ENCODE measurements at places on chromosomes 11 and 22.

DNA sequence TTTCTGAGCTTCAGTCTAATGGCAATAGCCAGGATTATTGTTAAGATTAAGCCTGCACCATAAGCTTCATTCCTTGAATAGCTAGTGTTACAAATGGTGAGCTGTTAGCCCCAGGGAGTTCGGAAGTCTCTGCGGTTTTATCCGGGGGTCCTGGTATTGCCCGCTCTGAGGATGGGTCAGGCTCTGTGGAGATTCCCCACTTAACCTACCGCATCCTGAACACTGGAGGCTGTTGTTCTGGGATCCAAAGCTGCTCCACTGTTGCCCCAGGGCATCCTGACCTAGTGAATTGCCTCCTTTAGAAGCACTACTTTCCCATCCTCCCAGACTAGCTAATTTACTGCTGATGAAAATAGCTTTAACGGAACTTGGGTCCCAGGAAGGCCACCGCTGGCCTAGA is 14.5 kb upstream of the PEX26 start:
- no peak for DNase-seq

- DNase-seq = no peak
Observed at GRCh38 chr11:104731890-104732289, 166.4 kb downstream of the CASP12 start.

GRCh38 chr11:45181193-45181888 is 34.9 kb downstream of the PRDM11 start:
- no peak for DNase-seq

DNA sequence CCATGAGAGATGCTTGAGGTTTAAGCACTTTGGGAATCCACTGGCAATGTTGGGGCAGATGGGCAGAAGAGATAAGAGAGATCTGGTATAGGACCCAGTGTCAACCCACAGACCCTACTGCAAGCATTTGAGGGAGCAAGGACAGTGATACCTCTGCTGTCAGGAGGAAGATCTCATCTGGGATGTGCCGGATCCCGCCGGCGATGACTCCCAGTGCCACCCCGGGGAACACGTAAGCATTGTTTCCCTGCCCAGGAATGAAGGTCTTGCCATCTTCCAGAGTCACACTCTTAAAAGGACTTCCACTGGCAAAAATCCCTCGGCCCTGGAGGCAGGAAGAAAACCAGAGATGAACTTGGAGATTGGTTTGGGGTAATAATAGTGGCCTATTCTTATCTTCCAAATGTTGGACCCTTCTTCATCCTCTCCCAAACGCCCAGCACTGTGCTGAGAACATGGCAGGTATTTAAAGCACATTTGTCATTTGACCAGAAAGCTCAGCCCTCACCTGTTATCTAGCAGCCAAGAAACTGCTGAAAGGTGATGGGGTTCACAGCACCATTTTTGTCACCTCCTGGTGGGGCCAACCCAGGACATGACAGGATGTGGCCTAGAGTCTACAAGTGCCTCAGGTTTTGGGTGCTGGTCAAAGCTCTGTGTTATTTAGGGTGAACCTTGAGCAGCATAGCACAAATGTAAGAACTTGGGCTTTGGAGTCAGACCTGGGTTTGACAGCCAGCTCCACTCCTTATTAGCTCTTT is 71.7 kb downstream of the CCDC81 start:
- no peak for DNase-seq

GRCh38 chr11:13983081-13983751 is 20.7 kb downstream of the SPON1 start:
- DNase-seq = no peak

DNA sequence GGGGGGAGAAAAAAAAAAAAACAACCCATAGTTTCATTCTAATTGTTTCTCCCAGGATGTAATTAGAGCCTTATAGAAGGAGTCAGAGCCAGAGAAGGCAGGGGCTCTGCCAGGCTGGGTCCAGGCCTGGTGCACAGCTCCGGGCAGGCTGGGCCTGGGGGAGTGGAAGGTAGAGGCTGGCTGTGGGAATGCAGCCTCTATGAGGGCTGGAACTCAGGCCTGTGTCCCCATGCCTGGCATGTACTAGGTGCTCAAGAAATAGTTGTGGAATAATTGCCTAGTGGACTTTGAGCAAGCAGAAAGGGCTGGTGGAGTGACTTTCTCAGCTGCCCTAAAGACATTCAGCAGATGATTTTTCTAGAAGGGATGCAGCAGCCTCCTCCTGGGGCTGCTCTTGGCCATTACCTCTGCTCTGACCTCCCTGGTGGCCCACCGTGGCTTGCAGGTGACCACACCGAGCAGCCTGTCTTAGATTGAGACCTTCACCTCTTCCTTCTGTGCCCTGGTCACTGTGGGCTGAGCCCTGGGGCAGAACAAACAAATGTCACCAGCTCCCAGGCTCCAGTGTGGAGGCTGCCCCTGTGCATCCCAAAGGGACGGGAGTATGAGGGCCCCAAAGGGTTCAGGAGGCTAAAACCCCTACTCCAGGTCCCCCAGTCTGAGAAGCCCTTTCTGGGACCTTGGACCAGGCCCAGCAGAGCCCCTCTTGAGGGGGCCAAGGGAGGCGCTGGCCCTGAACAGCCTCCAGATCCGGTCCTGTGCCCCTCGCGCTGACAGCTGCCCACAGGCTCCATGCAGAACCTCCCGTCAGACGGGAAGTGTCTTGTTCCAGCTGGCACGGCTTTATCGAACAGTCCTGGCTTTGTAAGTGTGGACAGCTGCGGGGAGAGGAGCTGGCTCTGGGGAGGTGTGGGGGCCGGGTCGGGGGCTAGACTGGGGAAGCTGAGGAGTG is 18.8 kb downstream of the MYEOV start:
- DNase-seq = no peak

- no peak for DNase-seq
Observed at GRCh38 chr11:17724020-17724908, 4.9 kb downstream of the MYOD1 start.

- no peak for DNase-seq
Observed at GRCh38 chr22:33539202-33539901, 380.9 kb downstream of the LARGE1 start.

- DNase-seq = no peak
Observed at GRCh38 chr22:29155966-29156365, 49.7 kb upstream of the EMID1 start.

DNA sequence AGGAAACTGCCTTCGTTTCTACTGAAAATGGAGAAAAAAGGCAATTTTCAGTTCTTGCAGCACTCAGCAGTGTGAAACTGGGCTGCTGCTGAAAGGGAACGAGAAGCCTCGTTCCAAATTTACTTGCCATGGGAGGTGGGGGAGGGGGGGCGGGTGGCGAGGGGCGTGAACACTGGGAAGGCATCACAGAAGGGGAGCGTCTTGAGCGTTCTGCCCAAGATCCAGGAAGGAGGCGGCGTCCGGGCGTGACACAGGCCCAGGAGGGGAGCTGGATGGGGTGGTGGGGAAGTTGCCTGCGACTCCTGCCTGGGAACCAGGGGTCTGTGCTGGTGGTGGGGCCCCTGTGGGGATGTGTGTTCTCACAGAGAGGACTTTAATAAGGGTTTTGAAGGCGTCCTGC is 213.5 kb downstream of the CTTN start:
- no peak for DNase-seq

GRCh38 chr11:113881856-113882255 is 6.5 kb upstream of the USP28 start:
- no peak for DNase-seq

- DNase-seq = no peak
Observed at GRCh38 chr22:48835857-48836672, 991.6 kb downstream of the BRD1 start.

DNA sequence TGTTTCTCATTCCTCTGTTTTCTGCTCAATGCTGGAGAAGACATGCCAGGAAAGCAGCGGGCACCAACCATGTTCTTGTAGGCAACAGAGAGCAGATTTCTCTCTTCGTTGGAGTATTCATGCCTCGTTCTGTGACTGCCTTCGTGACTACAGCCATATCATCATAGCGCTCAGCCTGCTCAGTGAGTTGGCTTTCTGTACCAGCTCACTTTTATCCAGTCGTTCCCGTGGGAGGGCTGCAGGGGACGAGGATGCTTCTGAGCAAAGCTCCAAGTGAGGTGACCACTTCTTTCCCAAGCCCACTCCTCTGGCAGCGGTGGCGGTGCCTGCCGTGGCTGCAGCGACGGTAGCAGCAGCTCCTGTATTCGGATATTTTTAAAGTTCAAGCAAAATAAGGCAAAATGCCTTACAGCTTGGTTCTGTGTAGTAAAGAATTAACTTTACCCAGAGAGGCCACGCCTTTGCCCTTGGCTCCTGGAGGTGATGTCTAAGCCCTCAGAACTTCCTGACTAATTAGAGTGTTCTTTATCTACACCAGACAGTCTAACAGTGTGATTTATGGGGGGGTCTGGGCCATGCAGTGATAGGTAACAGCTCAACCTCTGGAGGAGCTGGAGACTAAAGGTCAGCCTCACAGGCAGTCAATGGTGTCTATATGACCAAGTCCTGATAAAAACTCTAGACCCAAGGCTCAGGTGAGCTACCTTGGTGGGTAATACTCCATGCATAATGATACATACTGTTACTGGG is 35.3 kb downstream of the LDHAL6A start:
- DNase-seq = no peak

- DNase-seq = no peak
Observed at GRCh38 chr22:32848226-32848625, 46.7 kb downstream of the TIMP3 start.

DNA sequence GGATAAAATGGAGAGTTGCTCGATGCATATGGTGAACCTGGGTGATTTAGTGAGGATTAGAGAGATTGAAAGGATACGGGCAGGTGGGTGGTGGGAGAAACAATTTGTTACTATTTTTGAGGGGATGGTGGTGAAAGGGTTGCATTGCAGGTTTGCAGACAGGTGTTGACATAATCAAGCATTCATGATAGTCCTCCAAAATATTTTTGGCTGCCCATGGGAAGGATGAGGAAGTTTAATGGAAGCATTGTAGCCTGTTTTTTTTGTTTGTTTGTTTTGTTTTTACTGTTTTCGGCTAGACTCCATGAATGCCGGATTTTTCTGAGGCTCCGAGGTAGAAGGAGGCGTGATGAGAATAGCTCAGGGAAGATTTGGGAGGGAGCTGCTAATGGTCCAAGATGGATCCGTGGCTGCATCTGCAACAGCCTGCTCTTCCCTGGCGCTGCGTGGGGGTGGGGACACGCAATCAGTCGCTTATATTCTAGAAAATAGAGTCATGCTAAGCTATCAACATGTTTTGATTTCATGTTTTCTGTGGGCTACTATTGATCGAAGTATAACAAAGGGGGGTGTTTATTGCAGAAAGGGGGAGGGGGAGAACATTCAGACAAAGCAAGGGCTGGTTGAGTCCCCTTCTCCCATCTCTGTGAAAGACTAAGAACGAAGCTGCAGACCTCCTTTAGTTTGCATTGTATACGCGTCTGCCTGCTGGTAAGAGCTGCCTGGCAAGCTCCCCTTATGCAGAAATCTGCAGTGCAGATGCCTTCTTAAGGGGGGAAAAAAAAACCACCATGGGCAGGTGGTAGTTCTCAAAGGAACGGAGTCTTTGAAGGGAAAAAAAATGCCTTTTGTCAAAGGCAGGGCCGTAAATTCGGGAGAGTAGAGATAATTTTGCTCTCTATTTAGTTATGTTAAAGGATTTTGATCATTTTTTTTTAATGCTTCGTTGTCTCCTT is 1.0 kb downstream of the RTN3 start:
- no peak for DNase-seq

DNA sequence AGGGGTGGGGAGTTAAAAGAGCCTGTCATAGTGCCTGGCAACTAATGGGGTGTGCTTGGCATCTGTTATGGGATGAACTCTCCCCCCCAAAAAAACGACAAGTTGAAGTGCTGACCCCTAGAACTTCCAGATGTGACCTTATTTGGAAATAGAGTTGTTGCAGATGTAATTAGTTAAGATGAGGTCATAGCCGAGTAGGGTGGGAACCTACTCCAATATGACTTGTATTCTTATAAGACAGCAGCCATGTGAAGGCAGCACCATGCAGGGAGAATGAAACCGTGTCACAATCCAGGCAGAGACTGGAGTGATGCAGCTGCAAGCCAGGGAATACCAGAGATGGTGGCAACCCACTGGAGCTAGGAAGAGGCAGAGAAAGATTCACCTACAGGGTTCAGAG is 394.5 kb downstream of the TENM4 start:
- DNase-seq = no peak

DNA sequence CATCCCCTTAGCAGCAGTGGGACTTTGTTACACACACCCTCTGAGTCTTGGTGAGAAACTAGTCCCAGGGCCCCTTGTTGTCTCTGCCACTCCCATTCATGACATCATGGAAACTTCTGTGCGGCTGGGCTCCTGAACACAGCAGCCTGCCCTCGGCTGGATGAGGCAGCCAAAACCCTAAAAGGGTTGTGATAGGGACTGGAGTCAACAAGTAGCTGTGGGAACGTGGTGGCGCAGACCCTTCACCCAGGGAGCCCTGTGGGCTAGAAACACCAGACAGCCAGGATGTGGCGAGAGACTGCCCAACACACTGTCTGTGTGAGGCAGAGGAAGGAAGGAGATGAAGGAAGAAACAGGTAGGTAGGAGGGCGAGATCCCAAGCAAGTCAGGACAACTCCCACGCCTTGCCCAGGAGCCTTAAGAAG is 3.9 kb downstream of the CD3D start:
- peak; percentile 88 for DNase-seq

GRCh38 chr11:35978891-35979290 is 35.0 kb downstream of the LDLRAD3 start:
- DNase-seq = no peak

- no peak for DNase-seq
Observed at GRCh38 chr11:73326929-73327811, 19.1 kb downstream of the ARHGEF17 start.

DNA sequence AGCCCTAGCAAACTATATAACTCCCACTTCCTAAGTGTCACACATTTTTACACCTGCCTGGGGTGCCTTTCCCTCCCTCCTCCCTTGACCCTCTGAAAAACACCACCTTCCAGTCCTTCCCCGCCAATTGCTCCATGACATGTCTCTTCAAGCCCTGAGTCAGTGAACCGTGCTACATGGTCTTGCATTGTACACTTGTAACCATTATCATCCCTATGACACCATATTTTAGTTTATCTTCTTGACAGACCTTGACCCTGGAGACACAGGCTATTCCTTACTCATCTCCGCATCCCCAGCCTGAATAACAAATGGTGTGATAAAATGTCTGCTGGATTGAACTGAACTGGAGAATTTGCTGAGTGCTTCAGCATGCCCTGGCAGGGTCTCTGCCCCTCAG is 36.9 kb downstream of the TNKS1BP1 start:
- DNase-seq = no peak

- DNase-seq = no peak
Observed at GRCh38 chr11:803770-804598, 1.0 kb downstream of the PIDD1 start.

- DNase-seq = no peak
Observed at GRCh38 chr22:42560781-42561180, 7.0 kb downstream of the SERHL2 start.

GRCh38 chr11:70420008-70420464 is 21.7 kb downstream of the CTTN start:
- DNase-seq = no peak

GRCh38 chr11:100761841-100762240 is 74.8 kb downstream of the ARHGAP42 start:
- no peak for DNase-seq

Measured in stimulated activated CD8-positive, alpha-beta memory T cell treated with anti-CD3 and anti-CD28 coated beads, Interleukin-15, amount 100 ng/mL, for 4 hours (primary cell).